Smooth muscle cell of the pulmonary artery (primary cell): ENCODE measurements at places on chromosomes 6 and 20. TPM values are rescaled to one million over a fixed set of nuclear protein-coding genes. Genes with fewer than 3 reads are reported as not detected.

The EYA2 gene
- total RNA-seq: 0.03 and 0.07 TPM in 2 replicates

The TMEM200A gene
- 134 and 167 TPM in 2 replicates for total RNA-seq

The OPRL1 gene
- total RNA-seq: 2.3 and 2.4 TPM in 2 replicates

The IL17F gene
- total RNA-seq: not detected in 2 replicates

The FOXF2 gene
- total RNA-seq: 0.78 and 5.2 TPM in 2 replicates

The DSP gene
- total RNA-seq: 11.4 and 13.2 TPM in 2 replicates

The MAS1 gene
- under 0.01 and 0.20 TPM in 2 replicates for total RNA-seq

The RCAN2 gene
- total RNA-seq: 0.30 and 2.3 TPM in 2 replicates

The NOX3 gene
- total RNA-seq: not detected in 2 replicates

The SULF2 gene
- 8.1 and 20.9 TPM in 2 replicates for total RNA-seq

The RAD21L1 gene
- total RNA-seq: 0.13 and 0.53 TPM in 2 replicates
